ENCODE measurements at places on chromosomes 11 and 22. TPM values are rescaled to one million over a fixed set of nuclear protein-coding genes. Genes with fewer than 3 reads are reported as not detected.

DNA sequence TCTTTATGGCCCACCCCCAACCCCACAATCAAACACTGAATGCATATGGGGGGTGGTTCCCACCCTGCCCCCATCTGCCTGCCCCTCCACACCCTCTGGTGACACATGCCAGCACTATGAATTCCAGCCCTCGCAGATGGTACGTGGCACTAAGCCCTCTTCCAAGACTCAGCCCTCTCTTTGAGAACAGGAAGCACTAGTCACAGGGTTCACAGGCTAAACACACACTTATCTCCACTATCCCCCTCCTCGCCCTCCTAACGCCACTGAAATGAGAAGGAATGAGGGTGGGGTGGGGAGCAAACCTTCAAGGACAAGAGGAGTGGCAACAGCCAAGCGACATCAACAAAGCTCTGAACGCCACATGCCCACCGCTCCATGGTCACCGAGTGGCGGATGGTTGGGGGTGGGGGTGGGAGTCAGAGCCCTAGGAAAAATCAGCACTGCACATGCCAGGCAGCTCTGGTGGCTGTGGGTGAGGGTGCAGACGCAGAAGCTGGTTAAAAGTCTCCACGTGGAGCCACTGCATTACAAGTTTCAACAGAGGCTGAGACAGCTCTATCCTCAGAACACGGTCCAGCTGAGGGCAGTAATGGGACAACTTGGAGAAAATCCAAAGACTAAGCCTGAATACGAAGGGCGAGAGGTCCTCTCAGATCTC is 33.6 kb downstream of the TMEM184B start:
- no peak for DNase-seq
- no peaks in the 10 kb centered on the region for H3K36me3 ChIP-seq
- H3K4me1 ChIP-seq, result no peaks in the 10 kb centered on the region
- H3K27ac ChIP-seq, result no peak overlapping the region
- H3K4me3 ChIP-seq, result no peak overlapping the region

GRCh38 chr11:47534704-47535251 is 18.2 kb downstream of the CELF1 start:
- no peaks in the 10 kb centered on the region for H3K36me3 ChIP-seq
- no peak overlapping the region for H3K4me3 ChIP-seq
- peaks cover 29% of the 10 kb centered on the region for H3K4me1 ChIP-seq
- no peak for DNase-seq
- H3K27ac ChIP-seq, result no peak overlapping the region
- H3K27me3 ChIP-seq, result no peaks in the 10 kb centered on the region

DNA sequence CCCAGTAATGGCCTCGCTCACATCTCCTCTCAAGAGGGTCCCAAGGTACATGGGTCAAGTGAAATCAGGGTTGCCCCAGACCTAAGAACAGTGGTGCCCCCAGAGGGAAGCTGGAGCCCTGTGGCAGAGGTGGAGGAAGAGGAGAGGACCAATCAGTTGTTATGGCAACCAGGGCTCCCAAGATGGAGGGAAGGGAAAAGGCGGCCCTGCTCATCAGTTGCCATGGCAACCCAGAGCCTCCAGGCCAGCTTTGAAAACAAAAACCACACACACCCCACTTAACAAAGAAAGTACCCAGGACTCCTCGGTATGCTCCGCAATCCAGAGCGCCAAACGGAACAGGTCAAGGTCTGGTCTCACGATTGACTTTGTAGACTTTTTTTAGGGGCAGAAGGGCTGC is 53.5 kb upstream of the SLC35C1 start:
- H3K36me3 ChIP-seq, result no peaks in the 10 kb centered on the region
- H3K4me1 ChIP-seq, result no peaks in the 10 kb centered on the region
- H3K27me3 ChIP-seq, result peaks cover 53% of the 10 kb centered on the region
- H3K4me3 ChIP-seq, result no peak overlapping the region
- no peak overlapping the region for H3K27ac ChIP-seq

DNA sequence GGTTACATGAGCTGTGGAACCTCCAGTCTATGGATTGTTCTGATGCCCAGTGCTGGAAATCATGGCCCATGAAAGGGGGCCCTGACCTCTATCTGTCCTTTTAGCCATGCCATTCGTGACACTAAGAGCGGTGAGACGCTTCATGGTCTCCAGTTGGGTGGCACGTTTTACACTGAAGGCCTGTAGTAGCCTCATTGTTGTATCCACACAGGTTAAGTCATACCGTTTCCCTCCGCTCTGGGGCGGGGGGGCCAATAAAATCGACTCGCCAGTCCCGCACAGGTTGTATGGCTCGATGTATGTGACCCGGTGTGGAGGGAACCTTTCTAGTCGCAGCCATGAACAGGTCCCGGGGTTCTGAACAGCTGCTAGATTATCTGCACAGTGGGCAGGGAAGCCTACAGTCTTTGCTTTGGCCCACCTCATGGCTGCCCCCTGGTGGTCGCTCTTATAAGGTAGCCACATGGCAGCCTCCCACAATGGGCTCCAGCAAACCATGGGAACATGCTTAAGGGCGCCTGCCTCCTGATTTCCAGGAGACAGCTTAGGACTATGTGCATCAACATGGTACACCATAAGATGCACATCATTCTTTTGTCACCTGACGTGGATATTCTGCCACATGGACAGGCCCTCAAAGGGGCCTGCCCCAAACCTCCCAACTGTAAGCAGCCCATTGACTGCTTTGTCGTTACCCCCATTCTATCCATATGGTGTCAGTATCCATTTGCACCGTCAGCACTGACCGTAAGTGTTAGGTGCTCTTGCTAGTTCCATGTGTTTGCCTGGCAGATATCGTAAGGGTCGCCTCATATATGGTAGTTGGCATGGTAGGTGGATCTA is 19.7 kb upstream of the APOL3 start:
- peak; percentile 88 for DNase-seq
- H3K4me1 ChIP-seq, result no peaks in the 10 kb centered on the region
- H3K36me3 ChIP-seq, result no peaks in the 10 kb centered on the region

UPK3A gene
- not detected for total RNA-seq

DNA sequence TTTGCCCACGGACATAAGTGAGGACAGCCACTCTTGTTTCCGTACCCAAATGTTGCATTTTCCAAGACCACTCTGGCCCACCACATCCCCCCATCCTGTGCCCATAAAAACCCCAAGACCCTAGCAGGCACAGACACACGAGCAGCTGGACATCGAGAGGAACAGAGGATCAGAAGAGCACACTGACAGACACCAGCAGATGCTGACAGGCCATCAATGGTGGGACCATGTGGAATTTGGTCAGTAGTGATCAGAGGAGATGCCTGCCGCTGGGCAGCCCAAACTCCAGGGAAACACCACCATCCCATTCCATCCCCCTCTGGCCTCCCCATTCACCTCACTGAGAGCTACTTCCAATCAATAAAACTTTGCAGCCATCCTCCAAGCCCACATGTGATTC is 87.0 kb downstream of the DLG2 start:
- peaks cover under 1% of the 10 kb centered on the region for H3K36me3 ChIP-seq
- no peaks in the 10 kb centered on the region for H3K4me1 ChIP-seq
- DNase-seq, result no peak

- H3K4me3 ChIP-seq, result no peak overlapping the region
- no peaks in the 10 kb centered on the region for H3K4me1 ChIP-seq
- H3K36me3 ChIP-seq, result no peaks in the 10 kb centered on the region
Measured at GRCh38 chr11:110026858-110027626, 66.2 kb upstream of the ZC3H12C start.

DNA sequence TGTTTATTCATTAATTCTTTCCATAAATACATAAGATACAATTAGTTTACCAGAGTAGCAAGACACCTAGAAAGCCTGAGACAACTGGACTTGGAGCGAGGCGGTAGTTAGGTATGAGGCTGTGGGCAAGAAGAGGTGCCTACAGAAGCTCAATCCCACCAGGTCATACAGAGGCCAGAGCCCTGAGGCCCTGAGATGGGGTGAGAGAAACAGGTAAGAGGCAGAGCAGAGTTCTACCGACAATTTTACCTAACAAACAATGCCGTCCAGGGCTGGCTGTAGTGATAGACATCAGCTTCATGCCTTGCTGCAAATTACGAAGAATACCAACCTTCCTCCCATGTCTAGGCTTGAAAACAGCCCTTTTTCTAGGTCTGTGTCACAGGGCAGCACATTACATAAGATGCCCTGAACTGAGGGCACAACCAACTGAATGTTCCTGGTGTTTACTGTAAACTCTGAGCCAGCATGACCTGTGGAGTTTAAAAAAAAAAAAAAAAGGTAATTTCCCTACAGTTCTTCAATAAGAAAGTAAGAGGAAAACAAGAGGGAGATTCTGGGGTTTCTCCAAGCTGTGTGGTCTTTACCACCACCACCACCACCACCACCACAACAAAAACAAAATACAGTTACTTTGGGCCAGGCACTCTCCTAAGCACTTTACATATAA is 105.8 kb downstream of the GAB2 start:
- H3K27me3 ChIP-seq, result peaks cover 7% of the 10 kb centered on the region
- no peak overlapping the region for H3K4me3 ChIP-seq
- no peak for DNase-seq
- H3K27ac ChIP-seq, result no peak overlapping the region
- no peaks in the 10 kb centered on the region for H3K36me3 ChIP-seq

DNA sequence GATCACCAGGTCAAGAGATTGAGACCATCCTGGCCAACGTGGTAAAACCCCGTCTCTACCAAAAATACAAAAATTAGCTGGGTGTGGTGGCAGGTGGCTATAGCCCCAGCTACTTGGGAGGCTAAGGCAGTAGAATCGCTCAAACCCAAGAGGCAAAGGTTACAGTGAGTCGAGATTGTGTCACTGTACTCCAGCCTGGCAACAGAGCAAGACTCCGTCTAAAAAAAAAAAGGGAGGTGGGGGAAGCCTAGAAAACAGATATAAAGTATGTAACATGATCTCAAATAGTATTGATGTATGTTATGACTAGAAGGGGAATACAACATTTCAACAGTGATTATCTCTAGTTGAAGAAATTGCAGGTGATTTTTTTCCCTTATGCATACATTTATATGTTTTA is 61.4 kb downstream of the SLC1A2 start:
- H3K27ac ChIP-seq, result no peak overlapping the region
- peaks cover 3% of the 10 kb centered on the region for H3K27me3 ChIP-seq
- no peaks in the 10 kb centered on the region for H3K36me3 ChIP-seq
- H3K4me1 ChIP-seq, result peaks cover 5% of the 10 kb centered on the region

GRCh38 chr11:114340311-114341131 is 44.3 kb downstream of the NNMT start:
- no peaks in the 10 kb centered on the region for H3K36me3 ChIP-seq
- H3K4me1 ChIP-seq, result peaks cover 6% of the 10 kb centered on the region
- H3K4me3 ChIP-seq, result peak overlapping the region; percentile 51
- DNase-seq, result no peak
- H3K27ac ChIP-seq, result no peak overlapping the region

MB gene
- not detected for total RNA-seq

DNA sequence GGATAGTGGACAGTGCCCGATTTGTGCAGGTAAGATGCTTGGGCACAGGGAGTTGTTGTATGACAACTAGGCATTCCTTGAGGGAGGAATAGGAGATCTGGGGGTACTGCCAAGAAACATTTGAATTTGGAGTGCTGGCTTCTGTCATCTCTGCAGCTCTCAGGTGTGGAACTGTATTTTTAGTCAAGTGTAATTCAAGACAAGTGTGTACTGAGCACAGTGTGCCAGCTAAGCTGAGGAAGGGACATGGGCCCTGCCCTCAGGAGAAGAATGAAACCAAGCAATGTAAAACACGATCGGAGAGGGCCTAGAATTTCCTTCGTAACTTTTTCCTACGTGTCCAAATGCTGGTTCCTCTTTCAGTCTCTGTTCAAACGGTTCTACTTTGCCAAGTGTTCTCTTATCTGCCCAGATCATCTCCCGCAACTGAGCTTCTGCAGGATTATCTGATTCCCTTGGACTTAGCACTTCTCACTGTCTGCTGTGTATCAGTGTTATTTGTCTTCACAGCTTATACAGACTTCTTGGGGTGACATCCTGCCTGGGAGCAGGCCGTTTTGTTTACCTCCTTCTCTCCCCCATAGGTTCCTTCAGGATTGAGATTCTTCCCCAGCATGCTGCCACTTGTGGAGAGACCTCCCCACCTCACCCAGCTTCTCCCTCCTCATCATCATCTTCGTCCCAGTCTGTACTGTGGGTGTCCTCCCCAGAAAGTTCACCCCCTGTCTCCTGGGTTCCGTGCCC is 27.6 kb downstream of the ART5 start:
- no peaks in the 10 kb centered on the region for H3K36me3 ChIP-seq
- DNase-seq, result no peak
- no peaks in the 10 kb centered on the region for H3K27me3 ChIP-seq
- H3K4me3 ChIP-seq, result no peak overlapping the region

DNA sequence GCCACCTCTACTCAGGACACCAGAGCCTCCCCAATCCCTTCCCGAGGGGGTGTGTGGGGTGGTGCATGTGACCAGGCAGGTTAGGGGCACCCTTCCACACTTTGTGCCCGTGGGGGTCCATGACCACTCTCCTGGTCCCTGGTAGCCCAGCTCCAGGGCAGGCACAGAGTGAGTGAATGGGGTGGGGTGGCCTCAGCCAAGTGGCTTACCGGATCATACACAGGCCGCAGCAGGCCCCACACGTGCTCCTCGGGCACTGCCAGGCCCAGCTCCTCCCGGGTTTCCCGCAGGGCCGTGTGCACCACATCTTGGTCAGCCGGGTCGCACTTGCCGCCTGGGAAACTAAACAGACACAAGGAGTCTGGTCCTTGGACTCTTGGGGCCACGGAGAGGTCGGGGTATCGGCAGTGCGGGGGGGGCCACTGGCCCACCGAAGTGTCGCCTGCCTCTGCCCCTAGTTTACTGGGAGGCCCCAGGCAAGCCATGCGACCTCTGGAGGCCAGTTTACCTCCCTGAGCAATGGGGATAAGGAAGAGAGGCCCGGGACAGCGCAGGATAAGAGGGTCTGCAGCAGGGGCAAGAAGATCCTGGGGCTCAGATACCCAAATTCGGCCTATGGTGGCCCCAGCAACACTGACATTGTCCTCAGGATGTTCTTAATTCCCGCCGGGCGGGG is 889 bp downstream of the NUDT8 start:
- peak; percentile 51 for DNase-seq
- no peaks in the 10 kb centered on the region for H3K36me3 ChIP-seq
- H3K27ac ChIP-seq, result peak overlapping the region; percentile 35
- no peaks in the 10 kb centered on the region for H3K27me3 ChIP-seq
- peak overlapping the region; percentile 63 for H3K4me3 ChIP-seq

SCGB1D2 gene
- not detected for total RNA-seq

GRCh38 chr11:1827931-1828330 is 6.9 kb upstream of the SYT8 start:
- H3K27ac ChIP-seq, result no peak overlapping the region
- no peak for DNase-seq
- H3K27me3 ChIP-seq, result peaks cover 7% of the 10 kb centered on the region
- no peak overlapping the region for H3K4me3 ChIP-seq

DNA sequence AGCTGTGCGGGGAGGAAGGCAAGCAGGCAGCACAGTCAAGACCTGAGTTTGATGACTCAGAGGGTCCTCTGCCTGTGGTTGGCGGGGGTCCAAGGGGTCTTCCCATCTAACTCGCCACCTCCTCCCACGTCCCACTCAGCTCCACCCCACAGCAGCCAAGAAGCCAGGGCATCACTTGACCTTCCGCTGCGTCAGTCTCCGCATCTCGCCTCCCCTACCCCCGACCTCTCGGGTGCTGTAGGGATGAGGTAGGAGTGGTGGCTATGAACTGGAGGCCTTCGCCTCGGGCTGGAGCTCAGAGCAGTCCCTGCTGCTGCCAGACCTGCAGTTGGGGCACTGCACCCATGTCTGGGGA is 90.6 kb downstream of the CDKN1C start:
- no peaks in the 10 kb centered on the region for H3K36me3 ChIP-seq
- no peaks in the 10 kb centered on the region for H3K4me1 ChIP-seq
- peak; percentile 42 for DNase-seq
- H3K27ac ChIP-seq, result no peak overlapping the region

- H3K4me1 ChIP-seq, result peaks cover 36% of the 10 kb centered on the region
- no peak for DNase-seq
- H3K4me3 ChIP-seq, result no peak overlapping the region
- H3K27me3 ChIP-seq, result peaks cover 2% of the 10 kb centered on the region
- no peak overlapping the region for H3K27ac ChIP-seq
- no peaks in the 10 kb centered on the region for H3K36me3 ChIP-seq
Measured at GRCh38 chr11:123378096-123378495, 52.0 kb upstream of the GRAMD1B start.
